ENCODE measurements at places on chromosomes 5 and 9. TPM values are rescaled to one million over a fixed set of nuclear protein-coding genes. Genes with fewer than 3 reads are reported as not detected.

The LPAR1 gene
- total RNA-seq, result 72.3 TPM

The CMBL gene
- total RNA-seq, result 34.8 TPM

The ZNF366 gene
- not detected for total RNA-seq

The ZMAT2 gene
- total RNA-seq, result 64.8 TPM

The TSLP gene
- total RNA-seq, result not detected

The PTPDC1 gene
- total RNA-seq, result 1.9 TPM

The FOXD4L4 gene
- 0.21 TPM for total RNA-seq

The OR1Q1 gene
- total RNA-seq, result not detected

The COL5A1 gene
- 279 TPM for total RNA-seq

The OTP gene
- not detected for total RNA-seq

The ADAMTSL1 gene
- 34.5 TPM for total RNA-seq

Data from HFFc6 (cell line).